ENCODE measurements at places on chromosomes 2 and 18.

DNA sequence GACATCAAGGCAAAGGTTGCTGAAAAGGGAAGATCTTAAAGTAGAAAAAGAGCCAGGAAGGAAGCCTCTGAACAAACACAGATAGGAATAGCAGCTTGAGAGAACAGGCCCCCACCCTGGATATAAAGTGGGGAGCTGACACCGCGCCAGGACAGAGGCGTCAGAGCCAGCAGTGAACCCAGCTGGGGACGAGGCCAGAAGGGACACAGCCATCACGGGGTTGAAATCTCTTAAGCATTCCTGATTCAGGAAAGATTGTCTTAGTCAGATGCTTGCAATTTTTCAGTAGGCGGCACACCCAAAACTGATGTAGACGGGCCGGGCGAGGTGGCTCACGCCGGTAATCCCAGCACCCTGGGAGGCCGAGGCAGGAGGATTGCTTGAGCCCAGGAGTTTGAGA is 93.8 kb upstream of the PHLPP1 start:
- no peak for DNase-seq

- DNase-seq: no peak
Observed at GRCh38 chr2:216485745-216486144, 12.9 kb upstream of the RPL37A start.

DNA sequence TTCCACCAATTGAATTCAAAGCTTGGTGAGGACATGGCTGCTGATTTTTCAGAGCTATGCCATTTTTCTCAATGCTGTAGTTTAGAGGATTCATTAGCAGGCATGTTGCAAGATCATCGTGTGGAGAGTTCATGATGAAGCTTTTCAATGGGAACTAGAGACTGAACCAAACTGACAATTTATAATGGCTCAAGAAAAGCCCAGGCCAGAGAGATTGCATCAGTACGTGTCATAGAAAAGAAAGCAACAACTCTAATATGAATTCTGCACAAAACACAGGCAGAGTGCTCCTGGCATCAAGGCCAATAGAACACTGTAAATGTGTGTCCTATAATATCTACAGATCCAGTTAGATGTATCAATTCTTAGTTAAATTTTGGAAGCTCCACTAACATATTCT is 477.6 kb downstream of the LRP1B start:
- no peak for DNase-seq

DNA sequence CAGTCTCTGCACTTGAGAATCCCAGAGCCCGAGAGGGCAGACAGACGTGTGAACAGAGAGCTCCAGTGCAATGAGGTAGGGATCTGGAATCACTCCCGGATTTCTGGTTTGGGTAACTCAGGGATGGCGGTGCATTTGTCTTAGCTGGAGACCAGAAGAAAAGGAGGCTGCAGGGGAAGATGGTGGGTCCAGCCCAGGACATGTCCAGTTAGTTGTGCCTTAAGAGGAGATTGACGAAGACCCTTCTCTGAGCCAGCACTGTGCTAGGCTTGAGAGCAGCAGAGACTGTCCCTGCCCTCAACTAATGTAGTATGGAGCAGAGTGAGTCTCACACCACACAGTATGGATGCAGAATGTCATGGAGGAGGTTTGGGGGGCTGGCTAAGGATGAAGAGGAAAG is 150.6 kb upstream of the COPS8 start:
- no peak for DNase-seq

- no peak for DNase-seq
Observed at GRCh38 chr2:38556006-38556801, 46.5 kb downstream of the HNRNPLL start.

GRCh38 chr18:4196351-4196750 is 258.8 kb downstream of the DLGAP1 start:
- DNase-seq: no peak

DNA sequence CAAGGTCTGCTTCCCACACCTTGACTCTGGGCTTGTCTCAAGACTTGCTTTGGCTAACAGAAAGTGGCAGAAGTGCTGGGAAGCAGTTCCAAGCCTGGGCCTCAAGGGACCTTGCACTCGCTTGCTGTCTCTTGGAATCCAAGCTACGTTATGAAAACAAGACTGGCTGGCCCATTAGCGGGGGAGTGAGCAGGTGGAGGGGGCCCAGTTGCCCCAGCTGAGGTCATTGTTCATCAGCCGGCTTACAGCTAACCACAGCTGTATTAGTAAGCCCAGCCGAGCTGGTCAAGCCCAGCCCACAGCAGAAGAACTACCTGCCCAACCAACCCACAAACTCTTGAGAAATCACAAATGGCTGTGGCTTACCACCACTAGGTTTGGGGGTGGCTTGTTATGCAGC is 63.1 kb downstream of the MARCO start:
- DNase-seq: no peak

GRCh38 chr18:35917043-35917442 is 55.4 kb upstream of the RMP24 start:
- DNase-seq: no peak

DNA sequence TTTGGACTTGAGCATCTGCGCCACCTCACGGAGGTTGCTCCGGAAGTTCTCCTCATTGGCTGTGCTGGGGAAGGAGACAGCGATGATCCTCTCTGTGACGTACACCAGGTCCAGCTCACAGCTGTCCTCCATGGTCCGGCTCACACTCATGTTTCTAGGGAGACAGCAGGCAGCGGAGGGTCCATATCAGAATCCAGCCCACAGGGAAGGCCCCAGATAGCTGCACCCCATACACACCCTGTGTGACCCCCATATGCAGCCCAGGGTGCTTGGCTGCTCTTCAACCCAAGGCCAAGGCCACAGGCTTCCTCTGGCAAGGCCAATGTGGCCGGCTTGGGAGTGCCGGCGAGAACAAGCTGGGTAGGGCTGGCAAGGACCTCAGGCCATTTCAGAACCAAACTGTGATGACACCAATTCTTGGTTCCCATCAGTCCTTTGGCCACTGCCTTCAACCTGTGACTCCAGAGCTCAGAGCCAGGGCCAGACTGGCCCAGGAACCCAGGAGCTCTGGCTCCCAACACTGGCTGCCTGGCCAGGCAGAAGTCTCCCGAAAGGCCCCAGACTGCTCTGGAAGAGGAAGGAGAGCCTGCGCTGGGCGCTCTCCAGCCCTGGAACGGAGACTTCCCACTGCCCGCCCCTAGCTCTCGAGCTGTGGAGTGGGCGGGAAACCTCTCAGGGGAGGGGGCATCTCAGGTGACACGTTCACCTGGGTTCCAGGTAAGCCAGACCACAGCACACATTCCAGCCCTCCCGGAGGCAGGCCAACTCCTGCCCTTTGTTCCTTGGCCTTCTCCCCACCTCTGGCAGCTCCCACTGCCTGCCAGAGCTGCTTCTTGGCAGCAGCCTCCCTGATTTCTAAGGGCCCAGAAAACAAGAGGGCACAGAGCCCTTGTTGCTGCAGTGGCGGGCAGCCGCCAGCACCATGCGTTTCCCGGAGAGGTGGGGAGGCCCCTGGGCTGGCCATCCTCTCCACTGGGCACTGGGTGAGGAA is 104.7 kb downstream of the TNS1 start:
- no peak for DNase-seq
